ENCODE measurements at places on chromosomes 6 and 20.

DNA sequence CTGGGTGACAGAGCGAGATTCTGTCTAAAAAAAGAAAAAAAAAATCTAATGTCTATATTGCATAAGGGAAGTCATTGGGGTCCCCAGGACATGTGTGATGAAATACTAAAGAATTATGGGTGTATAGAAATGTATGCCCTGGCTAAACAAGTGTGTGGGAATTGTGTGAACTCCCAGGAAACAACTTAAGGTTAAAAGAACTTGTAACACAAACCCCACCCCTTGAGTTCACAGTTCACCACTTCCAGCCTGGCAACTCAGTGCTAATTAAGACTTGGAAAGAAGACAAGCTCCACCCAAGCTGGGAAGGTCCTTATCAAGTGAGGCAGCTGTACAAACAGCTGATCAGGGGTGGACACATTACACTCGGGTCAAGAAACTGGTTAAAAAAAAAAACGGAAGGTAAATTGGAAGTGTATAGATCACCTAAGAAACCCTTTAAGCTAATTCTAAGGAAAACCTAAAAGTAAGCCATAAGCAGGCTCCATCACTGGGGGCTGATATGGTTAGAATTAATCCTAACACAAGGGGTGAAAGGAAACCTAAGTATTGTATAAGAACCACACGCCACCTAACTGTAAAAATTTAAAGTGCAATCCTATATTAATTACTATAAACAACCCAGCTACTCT, 25.2 kb downstream of the HLA-A start:
- H3K4me3 ChIP-seq: no peak overlapping the region
- DNase-seq: no peak
- H3K27me3 ChIP-seq: no peaks in the 10 kb centered on the region
- peak overlapping the region; percentile 83 for H3K27ac ChIP-seq

DNA sequence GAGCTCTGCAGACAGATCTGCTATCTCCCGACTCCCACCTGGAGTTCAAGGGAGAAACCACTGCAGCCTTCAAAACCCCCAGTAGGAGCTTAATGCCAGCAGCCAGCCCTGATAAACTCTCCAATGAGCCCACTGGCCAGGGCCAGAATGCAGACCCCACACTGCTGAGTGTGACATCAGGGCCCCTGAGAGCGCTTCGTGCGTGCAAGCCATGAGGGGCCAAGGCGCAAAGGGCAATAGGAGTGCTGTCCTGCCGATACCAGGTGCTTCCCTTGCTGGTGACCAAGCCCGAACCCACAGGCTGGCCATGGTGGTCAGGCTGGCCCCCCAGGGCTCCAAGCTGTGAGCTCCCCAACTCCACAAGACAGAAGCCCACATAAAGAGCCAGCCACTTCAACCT, 33.2 kb upstream of the CST7 start:
- H3K4me1 ChIP-seq: no peaks in the 10 kb centered on the region
- H3K36me3 ChIP-seq: no peaks in the 10 kb centered on the region
- DNase-seq: no peak
- no peaks in the 10 kb centered on the region for H3K27me3 ChIP-seq

DNA sequence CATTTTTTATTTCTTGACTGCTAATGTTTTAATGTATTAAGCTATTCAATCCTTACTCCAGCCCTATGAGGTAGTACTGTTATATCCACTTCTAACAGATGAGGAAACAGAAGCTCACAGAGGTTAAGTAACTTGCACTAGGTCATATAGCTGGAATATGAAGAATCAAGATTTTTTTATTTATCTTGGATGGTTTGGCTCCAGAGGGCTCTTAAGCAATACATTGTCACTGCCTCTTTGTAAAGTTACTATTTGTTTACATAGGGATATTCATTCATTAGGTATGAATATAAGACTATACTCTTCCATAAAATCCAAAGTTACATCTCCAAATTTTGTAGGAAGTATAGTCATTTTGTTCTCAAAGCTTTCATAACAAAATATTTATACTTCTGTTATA, 113.8 kb downstream of the LAMP5 start:
- DNase-seq: no peak
- no peaks in the 10 kb centered on the region for H3K4me1 ChIP-seq
- H3K27ac ChIP-seq: no peak overlapping the region

- no peak overlapping the region for H3K27ac ChIP-seq
- H3K4me3 ChIP-seq: no peak overlapping the region
- DNase-seq: no peak
- no peaks in the 10 kb centered on the region for H3K27me3 ChIP-seq
- H3K36me3 ChIP-seq: no peaks in the 10 kb centered on the region
- H3K4me1 ChIP-seq: peaks cover 3% of the 10 kb centered on the region
Observed at GRCh38 chr6:155270561-155271091, 6.8 kb downstream of the CLDN20 start.

GRCh38 chr6:124684621-124685020, 277.6 kb upstream of the RNF217 start:
- H3K27ac ChIP-seq: no peak overlapping the region
- H3K4me1 ChIP-seq: no peaks in the 10 kb centered on the region
- no peaks in the 10 kb centered on the region for H3K36me3 ChIP-seq
- no peak for DNase-seq
- H3K27me3 ChIP-seq: no peaks in the 10 kb centered on the region

DNA sequence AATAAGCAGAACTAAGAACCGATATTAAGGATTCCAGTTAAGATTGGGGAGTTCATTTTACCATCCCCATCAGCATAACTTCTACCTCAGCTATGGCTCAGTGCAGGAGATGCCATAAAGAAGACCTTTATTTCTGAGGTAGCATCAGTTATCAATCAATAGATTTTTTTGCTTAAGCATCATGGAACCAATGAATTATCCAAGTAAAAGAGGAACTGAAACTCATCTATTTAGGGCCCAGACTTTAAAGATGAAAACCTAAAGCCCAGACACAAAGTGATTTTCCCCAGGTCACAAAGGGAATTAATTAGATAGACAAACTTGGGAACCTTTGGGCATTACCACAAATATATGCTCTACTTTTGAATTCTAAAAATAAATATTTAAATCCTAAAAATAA, 59.2 kb upstream of the TINAG start:
- H3K27ac ChIP-seq: no peak overlapping the region
- H3K4me1 ChIP-seq: no peaks in the 10 kb centered on the region
- DNase-seq: no peak
- no peak overlapping the region for H3K4me3 ChIP-seq
- no peaks in the 10 kb centered on the region for H3K36me3 ChIP-seq
- no peaks in the 10 kb centered on the region for H3K27me3 ChIP-seq

GRCh38 chr6:152380351-152380767, 256.8 kb downstream of the SYNE1 start:
- H3K27ac ChIP-seq: peak overlapping the region; percentile 94
- DNase-seq: no peak
- H3K36me3 ChIP-seq: peaks cover 10% of the 10 kb centered on the region
- no peaks in the 10 kb centered on the region for H3K27me3 ChIP-seq

DNA sequence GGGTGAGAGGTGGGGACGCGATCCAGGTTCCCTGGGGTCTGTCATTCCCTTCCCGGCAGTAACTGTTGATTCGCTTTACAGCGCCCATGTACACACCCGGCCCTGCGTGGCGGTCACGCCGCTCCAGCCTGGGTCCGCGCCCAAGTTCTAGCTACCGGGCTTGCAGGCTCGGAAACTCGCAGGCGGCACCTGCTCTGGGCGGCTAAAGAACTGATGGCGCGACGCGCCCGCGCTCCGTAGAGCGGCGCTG, 1.4 kb upstream of the POU3F2 start:
- H3K4me1 ChIP-seq: peaks cover 5% of the 10 kb centered on the region
- H3K27ac ChIP-seq: no peak overlapping the region
- H3K4me3 ChIP-seq: peak overlapping the region; percentile 73
- peak; percentile 65 for DNase-seq
- peaks cover 47% of the 10 kb centered on the region for H3K27me3 ChIP-seq
- H3K36me3 ChIP-seq: no peaks in the 10 kb centered on the region

GRCh38 chr6:147974376-147974775, 368.3 kb upstream of the SASH1 start:
- H3K4me3 ChIP-seq: no peak overlapping the region
- DNase-seq: no peak
- no peak overlapping the region for H3K27ac ChIP-seq
- H3K36me3 ChIP-seq: no peaks in the 10 kb centered on the region
- H3K27me3 ChIP-seq: no peaks in the 10 kb centered on the region

- no peaks in the 10 kb centered on the region for H3K36me3 ChIP-seq
- no peaks in the 10 kb centered on the region for H3K27me3 ChIP-seq
- no peak overlapping the region for H3K4me3 ChIP-seq
- no peak for DNase-seq
- H3K4me1 ChIP-seq: no peaks in the 10 kb centered on the region
Observed at GRCh38 chr20:57236813-57237584, 29.4 kb downstream of the BMP7 start.

DNA sequence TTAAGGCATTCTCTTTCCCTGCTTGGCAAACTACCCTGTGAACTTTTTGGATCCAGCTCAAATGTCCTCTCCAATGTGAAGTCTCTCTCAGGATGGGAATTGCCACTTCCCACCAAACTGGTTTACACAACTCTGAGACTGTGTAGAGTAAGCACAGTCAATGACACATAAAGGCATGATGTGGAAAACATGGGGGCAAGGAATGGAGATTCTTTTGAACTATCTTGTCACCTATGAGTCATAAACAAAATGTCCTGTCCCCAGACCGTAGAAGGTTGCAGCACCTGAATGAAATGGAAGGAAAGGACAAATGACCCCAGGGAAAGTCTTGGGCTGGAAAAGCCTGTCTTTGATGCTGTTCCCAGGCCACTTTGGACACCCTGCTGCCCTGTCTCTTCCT, 11.0 kb upstream of the KIF13A start:
- no peak for DNase-seq
- no peaks in the 10 kb centered on the region for H3K36me3 ChIP-seq
- H3K27ac ChIP-seq: no peak overlapping the region
- H3K27me3 ChIP-seq: no peaks in the 10 kb centered on the region

DNA sequence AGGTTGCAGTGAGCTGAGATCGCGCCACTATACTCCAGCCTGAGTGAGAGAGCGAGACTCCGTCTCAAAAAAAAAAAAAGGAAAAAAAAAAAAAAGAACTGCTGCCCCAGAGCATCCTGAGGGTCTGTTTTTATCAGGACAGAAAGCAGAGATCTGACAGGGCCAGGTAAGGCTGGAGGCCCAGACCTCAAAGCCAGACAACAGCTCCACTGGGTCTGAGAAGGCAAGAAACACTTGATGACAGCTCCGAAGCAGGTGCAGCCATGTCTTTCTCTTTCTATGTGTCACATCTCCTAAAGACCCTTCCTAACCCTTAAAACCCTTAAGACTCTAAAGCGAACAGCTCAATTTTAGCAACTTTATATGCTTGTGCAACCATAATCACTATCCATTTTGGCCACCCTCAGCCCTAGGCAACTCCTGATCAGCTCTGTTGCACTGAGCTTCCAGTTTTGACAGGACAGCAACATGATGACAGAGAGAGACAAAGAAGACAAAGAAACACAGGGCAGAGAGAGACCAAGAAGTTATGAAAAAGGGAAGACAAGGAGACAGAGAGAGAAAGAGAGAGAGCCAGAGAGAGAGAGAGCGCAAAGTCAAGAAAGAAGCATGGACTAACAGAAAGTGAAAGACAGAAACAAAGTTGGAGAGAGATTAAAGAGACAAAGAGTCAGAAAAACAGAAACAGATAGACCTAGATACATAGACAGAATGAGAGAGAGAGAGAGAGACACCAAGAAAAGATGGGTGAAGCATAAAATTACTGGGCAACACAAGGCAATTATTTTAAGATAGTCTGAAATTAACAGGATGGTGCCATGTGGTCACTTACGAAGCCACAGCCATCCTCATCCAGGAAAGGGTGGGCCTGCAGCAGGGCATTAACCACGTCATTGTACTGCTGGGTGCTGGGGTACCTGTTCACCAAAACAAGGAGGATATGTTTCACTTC, 39.2 kb downstream of the SAMD3 start:
- H3K4me1 ChIP-seq: no peaks in the 10 kb centered on the region

DNA sequence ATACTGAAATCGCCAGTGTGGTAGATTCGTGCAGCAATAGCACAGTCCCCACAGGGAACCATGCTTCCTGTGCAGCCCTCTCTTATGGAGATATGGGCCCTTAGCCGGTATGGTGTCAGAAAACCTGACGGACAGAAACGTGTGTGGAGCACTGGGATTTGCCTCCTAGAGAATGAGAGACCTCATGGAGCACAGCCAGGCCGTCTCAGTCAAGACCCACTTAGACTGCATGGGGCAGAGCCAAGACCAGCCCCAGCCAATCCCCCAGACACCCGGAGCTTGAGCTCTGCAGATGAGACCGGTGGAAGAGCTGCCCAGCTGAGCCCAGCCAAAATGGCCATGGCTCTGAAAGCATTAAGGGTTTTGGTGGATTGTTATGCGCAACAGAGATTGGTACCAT, 163.7 kb downstream of the DLL1 start:
- H3K4me1 ChIP-seq: no peaks in the 10 kb centered on the region
- no peak overlapping the region for H3K27ac ChIP-seq
- H3K4me3 ChIP-seq: no peak overlapping the region

DNA sequence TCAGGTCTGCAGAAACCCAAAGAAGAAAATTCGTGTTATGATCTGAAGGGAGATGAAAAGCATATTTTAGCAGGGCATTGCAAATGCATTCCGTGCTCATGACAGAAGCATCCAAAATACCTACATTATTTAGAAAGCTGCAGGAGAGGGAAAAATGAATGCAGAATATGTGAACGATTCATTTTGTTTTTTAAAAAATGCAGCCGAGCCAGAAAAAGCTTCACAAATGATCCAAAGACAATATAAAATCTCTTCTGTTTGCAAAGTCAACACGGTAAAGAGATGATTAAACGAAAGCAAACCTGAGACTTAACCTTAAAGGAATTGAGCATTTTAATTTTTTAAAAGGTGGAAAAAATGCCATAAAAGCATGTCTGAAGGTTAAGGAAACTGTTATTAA, 136.1 kb upstream of the SULF2 start:
- peak overlapping the region; percentile 15 for H3K4me3 ChIP-seq
- H3K4me1 ChIP-seq: peaks cover 5% of the 10 kb centered on the region
- H3K27ac ChIP-seq: no peak overlapping the region
- no peaks in the 10 kb centered on the region for H3K27me3 ChIP-seq

GRCh38 chr6:5472571-5472970, 211.3 kb downstream of the FARS2 start:
- H3K27ac ChIP-seq: no peak overlapping the region
- H3K4me3 ChIP-seq: no peak overlapping the region
- H3K4me1 ChIP-seq: no peaks in the 10 kb centered on the region
- no peaks in the 10 kb centered on the region for H3K27me3 ChIP-seq

DNA sequence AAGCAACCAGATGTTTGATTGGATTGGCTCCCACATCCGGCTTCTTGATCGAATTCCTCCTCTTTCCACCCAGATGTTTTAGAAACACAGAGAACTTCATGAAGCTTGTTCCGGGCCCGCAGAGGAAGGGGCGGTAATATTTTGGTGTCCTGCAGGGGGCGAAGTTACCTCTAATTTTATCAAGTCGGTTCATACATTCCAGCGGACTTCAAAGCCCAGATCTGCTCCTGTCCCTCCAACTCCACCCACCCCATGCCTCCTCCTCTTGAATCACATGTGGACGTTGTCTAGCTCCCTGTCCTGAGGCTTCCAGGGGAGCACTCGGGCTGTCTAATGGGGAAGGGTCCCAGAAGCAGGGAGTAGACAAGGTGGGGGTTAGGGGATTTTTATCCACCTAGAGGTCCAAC, 2.9 kb upstream of the BMP6 start:
- DNase-seq: peak; percentile 88
- H3K27ac ChIP-seq: no peak overlapping the region
- peaks cover 11% of the 10 kb centered on the region for H3K4me1 ChIP-seq
- H3K4me3 ChIP-seq: no peak overlapping the region

- no peak within 1 kb of the TSS for H3K27ac ChIP-seq
- no peaks in the 10 kb centered on the region for H3K27me3 ChIP-seq
- H3K4me3 ChIP-seq: peak within 1 kb of the TSS; percentile 64
- H3K4me1 ChIP-seq: peaks cover 3% of the 10 kb centered on the region
- DNase-seq: no peak
Observed at GRCh38 chr6:123803504-123804013, at the start of gene NKAIN2. Gene NKAIN2 (plus strand): TSS chr6:123803865.

- H3K4me3 ChIP-seq: no peak overlapping the region
- peaks cover 12% of the 10 kb centered on the region for H3K4me1 ChIP-seq
- no peaks in the 10 kb centered on the region for H3K27me3 ChIP-seq
- no peak overlapping the region for H3K27ac ChIP-seq
Observed at GRCh38 chr6:157045831-157046454, 268.8 kb downstream of the ARID1B start.

All from ascending aorta (tissue), 2 donors.